ENCODE measurements at places on chromosomes 12 and 14. TPM values are rescaled to one million over a fixed set of nuclear protein-coding genes. Genes with fewer than 3 reads are reported as not detected.

Gene SYNDIG1L
- under 0.01 TPM for total RNA-seq

Gene LHX5
- total RNA-seq, result not detected

Gene RPL10L
- total RNA-seq, result not detected

Gene KLRF1
- total RNA-seq, result not detected

Gene AMN
- 0.56 TPM for total RNA-seq

Gene CISTR
- total RNA-seq, result not detected

Gene C12orf76
- total RNA-seq, result 26.2 TPM

Gene KRT6A
- 1.4 TPM for total RNA-seq

Gene GLI1
- under 0.01 TPM for total RNA-seq

Gene PTGER2
- 5.2 TPM for total RNA-seq

Gene LYZ
- total RNA-seq, result under 0.01 TPM

Gene EIF2S1
- total RNA-seq, result 239 TPM

Gene CAPRIN2
- 46.5 TPM for total RNA-seq

Gene LALBA
- not detected for total RNA-seq
